ENCODE measurements at places on chromosomes 12 and 14.

DNA sequence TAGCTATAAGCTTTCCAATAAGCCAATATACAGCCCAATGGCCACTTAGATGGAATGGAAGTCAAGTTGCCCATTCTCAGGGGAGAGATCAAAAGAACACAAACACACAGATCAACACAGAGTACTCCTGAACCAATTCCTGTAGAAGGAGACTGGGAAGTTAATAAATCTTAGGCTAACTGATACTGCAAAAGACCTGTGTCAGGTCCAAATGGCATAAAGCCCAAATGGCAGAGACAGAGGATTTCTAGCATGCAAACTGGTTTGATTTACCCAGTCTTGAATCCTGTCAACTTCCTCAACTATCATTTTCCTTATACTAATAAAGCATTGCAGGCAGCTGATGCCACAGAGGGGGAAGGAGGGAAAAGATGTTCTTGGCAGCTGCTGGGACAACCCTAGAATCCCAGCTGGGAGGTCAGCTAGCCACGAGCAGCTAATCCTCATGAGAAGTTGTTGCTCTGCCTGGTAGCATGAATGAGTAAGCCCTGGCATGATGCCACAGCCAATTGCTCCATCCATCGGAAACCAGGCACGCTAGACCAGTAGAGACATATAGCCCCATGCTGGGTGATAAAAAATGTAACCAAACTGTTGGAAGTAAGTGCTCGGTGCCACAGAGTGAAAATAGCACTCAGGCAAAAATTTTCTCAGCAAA, 26.2 kb downstream of the ANG start:
- DNase-seq = no peak

GRCh38 chr12:57232156-57232756, 2.7 kb downstream of the SHMT2 start:
- DNase-seq = no peak

- no peak for DNase-seq
These were observed 35.5 kb upstream of the UNC79 start for GRCh38 chr14:93395231-93395630.

DNA sequence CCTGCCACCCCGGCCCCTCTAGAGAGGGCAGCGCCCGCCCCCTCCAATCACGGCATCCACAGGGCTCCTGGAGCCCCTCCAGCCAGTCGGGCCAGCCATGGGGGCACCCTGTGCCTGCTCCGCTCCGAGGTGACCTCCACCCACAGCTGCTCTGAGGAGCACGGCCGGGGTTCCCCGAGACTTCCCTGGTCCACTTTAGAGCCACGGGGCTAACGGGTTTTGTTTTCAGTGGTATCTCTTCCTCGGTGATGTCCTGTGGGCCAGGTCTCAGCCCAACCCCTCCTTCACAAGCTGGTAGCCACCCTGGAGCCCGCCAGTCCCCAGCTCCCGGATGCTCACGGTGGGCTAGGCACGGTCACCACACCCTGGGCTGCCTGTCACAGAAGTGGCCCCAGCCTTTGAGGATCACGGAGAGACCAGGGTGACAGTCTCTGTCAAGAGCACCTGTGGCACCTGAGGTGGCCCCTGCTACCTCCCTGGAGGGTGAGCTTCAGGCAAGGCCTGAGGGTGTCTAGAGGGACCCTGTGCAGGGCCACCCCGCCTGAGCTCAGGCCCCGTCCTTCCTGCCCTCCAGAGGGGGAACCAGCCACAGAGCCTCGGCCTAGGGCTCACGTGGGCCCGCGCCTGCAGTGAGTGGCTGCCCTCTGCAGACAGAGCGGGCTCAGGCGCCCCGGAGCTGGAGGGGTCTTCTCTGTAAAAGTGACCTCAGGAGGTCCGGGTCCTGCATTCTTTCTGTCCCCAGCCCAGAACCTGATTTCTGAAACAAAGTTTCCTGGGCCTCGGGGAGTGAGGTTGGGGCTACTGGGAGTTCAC, 146.0 kb upstream of the C14orf180 start:
- no peak for DNase-seq

DNA sequence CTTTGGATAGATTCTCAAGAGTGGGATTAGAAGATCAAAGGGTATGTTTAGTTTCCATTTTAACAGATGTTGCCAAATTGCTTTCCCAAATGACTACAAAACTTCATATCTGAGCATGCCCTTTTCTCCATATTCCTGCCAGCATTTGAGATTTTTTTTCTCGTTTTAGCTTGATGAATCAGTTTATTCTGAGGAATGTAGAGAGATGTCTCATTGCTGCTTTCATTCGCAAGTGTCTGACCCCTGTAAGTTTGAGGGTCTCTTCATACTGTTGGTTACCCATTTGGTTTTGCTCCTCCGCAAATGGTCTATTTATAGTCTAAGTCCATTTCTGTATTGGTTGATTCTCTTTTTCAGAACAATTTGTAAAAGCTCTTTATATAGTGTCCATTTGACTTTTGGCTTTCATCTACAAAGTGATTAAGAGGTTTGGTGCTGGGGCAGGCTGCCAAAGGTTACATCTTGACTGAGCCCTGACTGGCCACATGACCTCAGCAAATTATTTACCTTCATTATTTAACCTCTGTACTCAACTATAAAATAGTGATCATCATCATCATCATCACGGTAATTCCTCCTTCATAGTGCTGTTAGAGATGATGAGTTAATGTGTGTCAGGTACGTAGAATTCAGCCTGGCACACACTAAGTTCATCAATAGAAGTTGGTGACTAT, 33.6 kb downstream of the HCAR2 start:
- peak; percentile 82 for DNase-seq

DNA sequence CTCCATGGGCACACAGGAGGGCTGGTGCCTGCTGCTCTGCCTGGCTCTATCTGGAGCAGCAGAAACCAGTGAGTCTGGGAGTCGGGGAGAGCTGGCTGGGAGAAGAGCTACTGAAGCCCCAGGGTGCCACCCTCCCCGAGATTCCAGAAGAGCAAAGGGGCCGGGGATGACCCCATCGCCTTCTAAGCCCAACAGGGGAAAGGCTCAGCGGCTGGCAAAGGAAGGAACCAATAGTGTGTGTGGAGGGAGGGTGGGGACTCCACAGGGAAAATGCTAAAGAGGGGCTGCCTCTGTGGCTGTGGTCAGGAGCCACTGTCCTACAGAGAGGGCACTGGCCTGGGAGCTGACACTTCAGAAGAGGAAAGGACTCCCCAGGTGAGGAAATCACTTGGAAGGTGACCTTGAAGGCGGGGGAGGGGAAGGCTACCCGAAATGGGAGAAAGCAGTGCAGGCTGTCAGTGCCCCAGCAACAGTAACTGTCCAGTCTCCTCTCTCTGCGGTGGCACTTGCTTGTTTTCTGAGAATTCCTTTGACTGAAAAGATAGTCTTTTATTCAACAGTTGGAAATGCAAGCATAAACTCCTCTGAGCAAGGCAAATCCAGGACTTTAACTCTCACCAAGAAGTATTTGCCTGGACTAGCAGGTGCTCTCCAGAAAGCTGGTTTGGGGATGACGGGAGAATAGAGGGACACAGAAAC, 552 bp downstream of the TAPBPL start:
- peak; percentile 40 for DNase-seq

- no peak for DNase-seq
These were observed 393 bp downstream of the ORMDL2 start for GRCh38 chr12:55818140-55818728.

DNA sequence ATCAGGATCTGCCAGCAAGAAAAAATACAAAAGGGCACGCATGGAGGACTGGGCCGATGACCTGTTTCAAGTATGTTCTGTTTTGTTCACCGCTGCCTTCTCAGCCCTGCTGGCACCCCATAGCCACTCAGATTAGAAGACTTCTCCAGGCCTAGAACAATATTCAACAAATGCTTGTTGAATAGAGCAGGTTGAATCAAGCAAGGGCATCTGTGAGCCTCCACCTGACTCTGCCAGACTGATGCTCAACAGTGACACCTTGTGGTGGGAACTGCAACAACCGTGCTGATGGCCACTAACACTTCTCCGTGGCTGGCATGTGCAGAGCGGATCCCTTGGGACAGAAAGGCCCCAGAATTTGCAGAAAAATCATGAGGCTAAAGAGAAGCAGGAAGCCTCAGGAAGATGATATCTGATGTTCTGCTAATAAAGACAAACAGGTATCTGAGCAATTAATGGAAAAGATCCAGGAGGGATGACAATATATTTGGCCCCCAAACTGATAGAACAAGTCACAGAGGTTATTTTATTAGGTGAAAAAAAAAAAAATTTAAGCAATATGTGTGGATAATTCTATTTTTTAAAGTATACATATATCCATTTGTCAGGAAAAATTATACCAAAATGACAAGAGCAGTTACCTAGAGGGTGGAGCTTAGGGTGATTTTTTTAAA, 114.3 kb downstream of the KSR2 start:
- DNase-seq = peak; percentile 68

- DNase-seq = no peak
These were observed 59.5 kb upstream of the DUSP6 start for GRCh38 chr12:89411846-89412245.

GRCh38 chr12:121578230-121579189, 2.3 kb downstream of the KDM2B start:
- DNase-seq = peak; percentile 45

- DNase-seq = peak; percentile 9
These were observed 103.6 kb upstream of the CCDC91 start for GRCh38 chr12:28086521-28087155.

DNA sequence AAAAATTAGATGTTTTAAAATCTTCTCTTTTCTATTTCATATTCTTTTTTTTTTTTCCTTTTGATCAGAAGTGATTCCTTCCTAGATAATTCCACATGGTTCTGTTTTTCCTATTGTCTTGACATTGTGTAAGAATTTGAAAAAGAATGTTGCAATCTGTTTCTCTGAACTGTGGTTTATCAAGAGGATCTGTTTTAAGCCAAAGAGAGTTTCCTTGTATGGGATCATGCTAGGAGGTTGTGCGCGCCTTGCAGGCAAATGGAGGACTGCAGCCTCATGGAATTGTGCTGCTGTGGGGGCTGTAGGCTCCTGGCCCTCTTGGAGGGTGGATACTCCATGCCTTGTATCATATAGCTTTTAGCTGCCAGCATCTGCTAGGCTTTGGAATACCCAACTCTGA, 43.3 kb upstream of the MBIP start:
- DNase-seq = no peak

- no peak for DNase-seq
These were observed 204.5 kb upstream of the G2E3 start for GRCh38 chr14:30354439-30354838.

GRCh38 chr12:50265770-50266524, 17.4 kb downstream of the LIMA1 start:
- DNase-seq = no peak

- peak; percentile 81 for DNase-seq
These were observed 28.6 kb downstream of the SUDS3 start for GRCh38 chr12:118404876-118405521.

- DNase-seq = no peak
These were observed 6.3 kb downstream of the GPHN start for GRCh38 chr14:66514213-66514612.

DNA sequence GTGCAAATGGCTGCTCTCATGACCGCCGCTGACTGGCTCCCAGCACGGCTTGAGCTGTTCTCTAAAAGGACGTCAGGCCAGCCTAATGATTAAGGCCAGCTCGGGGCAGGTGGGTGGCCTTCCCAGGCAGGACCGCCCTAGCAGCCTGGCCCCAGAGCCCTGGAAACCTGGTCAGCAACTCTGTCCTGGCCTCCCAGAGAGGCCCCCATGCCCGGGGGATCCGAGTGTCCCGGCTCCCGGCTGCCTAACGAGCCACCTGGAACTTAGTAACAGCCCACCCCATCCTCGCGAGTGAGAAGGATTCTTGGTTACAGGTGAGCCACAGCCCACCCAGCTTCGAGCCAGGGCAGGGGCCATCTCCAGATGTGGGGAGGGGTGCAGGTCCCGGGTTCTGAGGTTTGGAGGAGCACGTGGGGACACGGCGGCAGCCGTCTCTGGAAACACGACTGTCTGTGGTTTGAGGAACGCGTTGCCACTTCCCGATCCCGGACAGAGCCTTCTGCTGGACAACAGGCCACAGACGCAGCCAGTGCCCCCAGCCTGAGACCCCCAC, 73.8 kb upstream of the FBRSL1 start:
- no peak for DNase-seq

- DNase-seq = no peak
These were observed 46.7 kb upstream of the ALG10B start for GRCh38 chr12:38269897-38270296.

DNA sequence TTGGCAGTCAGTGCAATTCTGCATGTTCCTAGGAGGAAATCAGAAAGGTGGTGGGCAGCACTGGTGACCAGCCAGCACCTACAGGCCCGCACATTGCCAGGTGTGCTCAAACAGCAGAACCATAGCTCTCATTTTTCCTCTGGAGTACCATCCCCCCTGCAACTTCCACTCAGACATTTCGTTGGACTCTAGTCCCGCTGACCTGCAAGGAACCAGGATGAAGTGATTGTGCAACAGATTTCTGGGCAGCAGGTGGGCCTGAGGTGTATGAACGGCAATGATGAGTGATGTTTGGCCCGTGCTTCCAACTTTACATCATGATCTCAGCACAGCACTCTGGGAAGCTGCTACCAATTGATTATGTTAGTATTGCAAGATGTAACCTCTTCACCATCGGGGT, 129.9 kb downstream of the NTF3 start:
- no peak for DNase-seq

DNA sequence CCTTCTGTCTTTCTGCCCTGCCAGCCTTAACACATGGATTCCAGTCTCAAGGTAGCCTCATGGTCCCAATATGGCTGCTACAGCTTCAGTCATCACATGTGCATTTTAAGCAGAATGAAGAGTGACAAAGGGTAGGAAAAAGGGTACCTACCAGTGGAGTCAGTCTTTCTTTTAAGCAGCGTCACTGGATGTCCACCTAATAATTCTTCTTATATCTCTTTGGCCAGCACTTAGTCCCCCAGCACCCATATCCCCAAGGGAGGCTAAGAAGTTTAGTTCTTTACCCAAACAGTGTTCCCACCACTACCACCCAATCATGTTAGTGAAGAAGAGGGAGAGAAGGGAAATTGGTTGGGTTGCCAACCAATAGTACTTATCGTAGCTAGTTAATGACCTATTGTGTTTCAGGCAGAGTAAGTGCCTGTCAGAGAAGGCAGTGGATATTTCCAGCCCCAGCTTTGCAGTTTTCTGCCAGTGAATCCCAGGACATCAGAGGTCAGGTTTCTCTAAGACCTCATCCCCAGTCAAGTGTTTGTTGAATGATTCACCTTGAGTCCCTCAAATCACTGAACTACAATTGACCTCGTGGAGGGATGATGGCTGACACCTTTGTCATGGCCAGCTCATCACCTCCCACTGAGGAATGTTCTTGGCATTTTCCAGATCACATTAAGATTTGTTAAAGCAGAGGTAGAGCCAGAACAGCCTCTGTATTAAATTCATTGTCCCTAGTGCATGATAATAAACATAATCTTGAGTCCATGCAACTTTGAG, 250.9 kb upstream of the CRY1 start:
- DNase-seq = peak; percentile 97

DNA sequence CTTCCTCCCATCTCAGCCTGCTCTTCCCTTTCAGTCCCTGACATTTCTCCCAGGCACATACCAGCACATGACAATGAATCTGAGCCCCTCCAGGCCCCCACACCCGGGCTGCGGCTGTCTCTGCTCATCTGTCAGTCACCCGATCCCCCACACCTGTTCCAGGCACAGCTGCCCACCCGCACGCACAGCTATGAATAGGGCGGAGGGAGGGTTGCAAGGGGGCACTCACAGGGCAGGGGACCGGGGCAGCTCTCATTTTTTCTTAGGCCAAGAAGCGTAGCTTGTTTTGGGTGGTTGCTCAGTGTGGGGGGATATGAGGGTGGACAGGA, 43.7 kb upstream of the TSPAN9 start:
- no peak for DNase-seq

Data from ELR (cell line).